ENCODE measurements at places on chromosomes 1 and 21.

DNA sequence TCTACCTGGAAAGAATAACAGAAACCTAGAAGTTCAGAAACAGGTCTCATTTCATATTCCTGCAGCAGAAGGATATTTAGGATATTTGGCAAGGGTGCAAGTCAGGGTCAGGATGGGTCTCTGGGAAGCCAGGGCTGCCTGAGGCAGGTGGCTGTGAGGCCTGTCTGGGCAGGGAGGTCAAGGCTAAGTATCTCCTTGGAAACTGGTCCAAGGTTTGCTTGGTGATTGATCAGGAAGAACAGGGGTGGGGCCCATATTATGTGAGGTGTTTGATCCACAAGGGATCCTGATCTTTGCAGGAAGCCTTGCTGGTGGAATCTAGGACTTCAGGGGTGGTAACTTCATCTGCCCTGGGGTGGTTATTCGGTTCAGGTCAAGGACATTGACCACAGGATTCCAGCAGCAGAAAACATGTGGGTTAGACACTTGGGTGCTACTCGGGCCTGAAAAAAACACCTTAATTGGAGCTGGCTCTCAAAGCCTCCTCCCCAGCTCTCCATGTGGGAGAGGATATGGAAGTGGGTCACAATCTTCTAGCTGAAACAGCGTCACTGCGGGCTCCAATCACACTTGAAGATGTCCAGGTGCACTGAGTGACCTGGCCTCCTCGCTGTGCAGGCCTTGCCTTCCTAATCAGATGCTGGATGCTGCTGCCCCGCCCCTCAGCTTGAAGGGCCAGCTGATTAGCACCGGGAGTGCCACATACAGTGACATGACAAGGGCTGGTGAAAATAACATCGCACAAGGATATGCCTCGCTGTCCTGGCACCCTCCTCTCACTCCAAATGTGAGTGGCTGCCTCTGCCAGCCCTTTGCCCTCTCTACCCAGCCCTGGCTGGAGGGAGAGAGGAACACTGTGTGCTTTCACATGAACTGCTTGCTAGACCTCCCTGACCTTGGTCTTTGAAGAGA lies 8.7 kb downstream of the CTNNBIP1 start:
- no peak for DNase-seq

DNA sequence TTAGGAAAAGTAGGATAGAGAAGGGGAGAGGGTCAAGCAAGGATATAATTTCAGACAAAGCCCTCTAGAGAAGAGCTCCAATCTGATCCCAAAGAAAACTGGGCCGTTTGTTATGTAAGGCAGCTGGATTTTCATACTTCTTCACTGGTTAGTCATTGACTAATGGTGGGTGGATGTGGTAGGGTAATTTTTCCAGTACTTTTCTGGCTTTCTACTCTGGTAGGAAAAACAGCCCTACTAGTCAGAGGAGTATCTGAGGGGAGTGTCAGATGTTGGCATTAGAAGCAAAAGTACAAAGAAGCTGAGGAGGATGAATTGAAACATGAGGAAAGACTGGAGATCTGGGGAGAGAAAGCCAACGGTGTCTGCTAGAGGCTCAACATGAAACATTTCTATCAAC lies 145.3 kb downstream of the TNFSF18 start:
- DNase-seq = no peak

DNA sequence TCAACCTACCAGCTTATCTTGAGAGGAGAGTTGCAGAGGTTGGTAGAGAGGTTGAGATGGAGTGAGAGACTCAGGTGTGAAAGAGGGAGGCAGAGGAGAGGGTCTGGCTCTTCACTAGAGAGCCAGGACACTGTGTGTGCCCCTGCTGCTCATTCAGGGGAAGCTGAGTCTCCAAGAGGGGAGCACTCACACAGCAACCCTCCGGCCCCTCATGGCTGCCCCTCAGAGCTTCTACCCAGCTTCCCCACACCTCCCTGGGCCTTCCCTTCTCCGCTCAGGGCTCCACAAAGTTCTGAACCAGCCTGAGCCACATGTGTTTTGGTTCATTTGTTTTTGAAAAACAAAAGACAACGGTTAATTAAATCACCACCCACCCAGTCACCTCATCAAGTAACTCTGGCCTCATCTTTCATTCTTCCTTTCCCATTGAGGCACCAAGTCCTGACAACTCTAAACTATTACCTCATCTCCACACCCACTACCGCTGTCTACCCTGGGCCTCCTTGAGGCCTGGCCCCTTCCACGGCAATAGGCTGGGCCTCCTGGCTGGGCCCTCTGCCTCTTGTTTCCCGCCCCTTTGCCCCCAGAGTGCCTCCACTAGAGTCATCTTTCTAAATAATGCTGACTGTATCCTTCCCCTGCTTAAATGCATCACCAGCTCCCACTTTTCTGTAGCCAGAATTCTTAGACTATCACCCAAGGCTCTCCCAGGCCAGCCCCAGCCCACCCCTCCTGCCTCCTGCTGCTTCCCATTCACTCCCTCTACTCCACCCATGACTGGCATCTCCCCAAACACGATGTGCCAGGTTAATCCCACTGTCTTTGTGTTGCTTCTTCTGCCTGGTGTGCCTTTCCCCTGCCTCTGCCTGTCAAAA lies 33.0 kb downstream of the TNNT2 start:
- no peak for DNase-seq

GRCh38 chr21:24938573-24938972 lies 668.7 kb downstream of the MRPL39 start:
- no peak for DNase-seq

- DNase-seq = no peak
Observed at GRCh38 chr1:208759255-208759654, 515.1 kb upstream of the PLXNA2 start.

- no peak for DNase-seq
Observed at GRCh38 chr1:83742446-83742845, 256.5 kb downstream of the TTLL7 start.

DNA sequence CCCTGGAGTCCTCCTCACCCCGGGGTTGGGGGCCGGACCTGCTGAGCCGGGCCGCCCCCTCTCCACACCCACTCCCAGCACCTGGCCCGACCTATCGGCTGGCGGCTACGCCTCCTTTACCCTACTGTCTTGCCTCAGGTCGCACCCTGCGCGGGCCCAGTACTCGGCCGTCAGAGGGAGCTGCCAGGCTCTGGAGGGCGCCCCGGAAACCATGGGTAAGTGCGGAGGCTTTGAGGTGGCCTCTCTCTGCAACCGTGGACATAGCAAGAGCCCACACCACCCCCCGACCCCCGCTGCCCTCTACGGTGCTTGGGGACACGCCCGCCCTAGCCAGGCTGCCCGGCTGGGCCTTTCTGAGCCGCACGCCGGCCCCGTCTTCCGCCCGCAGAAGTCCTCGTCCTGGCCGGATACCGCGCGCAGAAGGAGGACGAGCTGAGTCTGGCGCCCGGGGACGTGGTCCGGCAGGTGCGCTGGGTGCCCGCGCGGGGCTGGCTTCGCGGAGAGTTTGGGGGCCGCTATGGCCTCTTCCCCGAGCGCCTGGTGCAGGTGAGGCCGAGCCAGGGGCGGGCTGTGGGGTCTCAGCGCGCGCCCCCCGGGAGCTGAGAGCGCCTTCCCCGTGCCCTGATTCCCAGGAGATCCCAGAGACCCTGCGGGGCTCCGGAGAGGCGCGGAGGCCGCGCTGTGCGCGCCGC lies at the start of gene SH3D21:
Gene SH3D21, plus strand, starts transcription at position 159 of the 692 bp plus-strand sequence. Its CDS starts 53 bp downstream, at position 212.
- DNase-seq = no peak

GRCh38 chr21:28068455-28069358 lies 924.0 kb downstream of the LTN1 start:
- DNase-seq = no peak

- DNase-seq = no peak
Observed at GRCh38 chr1:234724516-234725176, 114.7 kb upstream of the IRF2BP2 start.

- DNase-seq = no peak
Observed at GRCh38 chr1:203272633-203273205, 32.6 kb upstream of the BTG2 start.

DNA sequence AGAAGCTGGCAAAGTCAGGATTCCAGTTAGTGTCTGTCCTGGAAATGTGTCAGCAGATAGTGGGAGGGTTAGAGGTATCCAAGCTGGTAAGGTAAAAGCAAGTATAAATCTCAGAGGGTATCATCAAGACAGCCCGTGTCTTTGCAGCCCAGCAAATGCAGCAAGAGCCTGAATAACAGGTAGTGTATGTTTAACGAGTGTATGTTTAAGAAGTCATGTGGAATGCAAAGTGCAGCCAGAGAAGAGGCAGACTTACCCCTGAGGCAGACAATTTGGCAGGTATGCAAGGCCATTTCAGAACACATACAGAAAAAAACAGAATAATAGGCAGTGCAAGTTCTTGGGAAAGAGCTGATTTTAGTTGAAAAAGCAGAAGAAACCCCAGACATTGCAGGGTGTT lies 411.0 kb upstream of the NEGR1 start:
- no peak for DNase-seq

Measured in mesenteric fat pad (tissue), 1 donor.